Mesothelial cell of epicardium (in vitro differentiated cells): ENCODE measurements at places on chromosomes 16 and 17.

GRCh38 chr17:72022328-72023275 is 98.2 kb upstream of the SOX9 start:
- DNase-seq, result no peak

GRCh38 chr16:65684230-65684629 is 562.4 kb upstream of the CDH11 start:
- DNase-seq, result no peak

- no peak for DNase-seq
These were observed 35.7 kb downstream of the PLD6 start for GRCh38 chr17:17170346-17170985.

DNA sequence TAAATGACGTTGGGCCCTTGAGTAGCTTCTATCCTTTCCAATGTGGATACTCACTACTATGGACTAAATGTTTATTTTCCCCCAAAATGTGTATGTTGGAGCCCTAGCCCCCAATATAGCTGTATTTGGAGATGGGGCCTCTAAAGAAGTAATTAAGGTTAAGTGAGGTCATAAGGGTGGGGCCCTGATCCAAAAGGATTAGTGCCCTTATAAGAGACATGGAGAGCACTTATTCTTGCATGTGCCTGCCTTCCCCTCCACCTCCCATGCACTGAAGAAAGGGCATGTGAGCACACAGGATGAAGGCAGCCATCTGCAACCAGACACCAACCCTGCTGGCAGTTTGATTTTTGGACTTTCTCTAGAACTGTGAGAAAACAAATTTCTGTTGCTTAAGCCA is 115.7 kb upstream of the MED13 start:
- DNase-seq, result no peak

GRCh38 chr16:4477966-4478365 is 1.8 kb downstream of the HMOX2 start:
- DNase-seq, result no peak

GRCh38 chr17:61381537-61381936 is 18.1 kb upstream of the TBX2 start:
- DNase-seq, result no peak

DNA sequence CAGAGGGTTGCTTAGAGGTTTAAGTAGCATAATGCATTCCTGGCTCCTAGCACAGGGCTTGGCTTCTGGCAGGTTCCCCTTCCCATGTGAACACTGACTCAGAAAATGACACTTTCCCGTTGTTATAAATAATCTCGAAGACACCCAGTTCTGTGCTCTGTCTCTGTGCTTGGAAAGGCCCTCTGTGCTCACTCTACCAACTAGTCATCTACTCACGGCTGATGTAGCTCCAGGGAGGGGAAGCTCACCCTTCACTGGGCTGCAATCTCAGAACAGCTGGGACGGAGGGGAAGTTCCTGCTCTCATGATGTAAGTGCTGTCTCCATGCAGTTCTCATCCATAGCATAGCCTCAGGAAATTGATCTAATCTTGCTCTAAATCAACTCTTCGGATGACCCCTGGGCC is 230.5 kb upstream of the ASIC2 start:
- DNase-seq, result no peak

DNA sequence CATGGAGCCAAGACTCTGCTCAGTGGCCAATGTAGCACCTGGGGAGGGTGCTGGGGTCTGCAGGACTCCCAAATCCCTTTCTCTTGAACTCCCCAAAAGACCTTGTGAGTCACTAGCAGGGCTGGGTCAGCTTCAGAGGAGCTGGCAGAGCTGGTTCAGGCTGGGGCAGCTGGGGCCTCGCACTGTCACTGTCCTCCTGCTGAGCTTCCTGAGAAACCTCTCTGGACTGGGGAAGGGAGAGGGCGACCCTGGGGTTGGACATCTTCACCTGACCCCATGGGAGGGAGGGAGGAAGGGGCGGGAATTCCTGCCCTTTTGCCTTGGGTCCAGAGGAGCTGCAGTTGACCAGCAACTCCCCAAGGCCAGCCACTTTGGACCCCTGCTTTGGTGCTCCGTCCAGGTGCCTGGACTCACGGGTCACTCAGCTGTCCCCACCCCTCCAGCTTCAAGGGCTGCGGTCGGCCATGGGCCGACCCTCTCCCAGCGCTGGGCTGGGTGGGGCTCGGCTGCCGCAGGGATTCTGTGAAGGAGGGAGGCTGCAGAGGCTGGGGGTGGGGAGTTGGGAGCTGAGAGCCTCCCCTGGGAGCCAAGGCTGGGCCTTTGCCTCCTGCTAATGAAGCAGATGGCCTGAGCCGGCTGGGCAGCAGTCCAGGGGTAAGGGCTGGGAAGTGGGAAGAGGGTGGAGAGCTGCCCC is 9.2 kb downstream of the FMNL1 start:
- DNase-seq, result no peak

DNA sequence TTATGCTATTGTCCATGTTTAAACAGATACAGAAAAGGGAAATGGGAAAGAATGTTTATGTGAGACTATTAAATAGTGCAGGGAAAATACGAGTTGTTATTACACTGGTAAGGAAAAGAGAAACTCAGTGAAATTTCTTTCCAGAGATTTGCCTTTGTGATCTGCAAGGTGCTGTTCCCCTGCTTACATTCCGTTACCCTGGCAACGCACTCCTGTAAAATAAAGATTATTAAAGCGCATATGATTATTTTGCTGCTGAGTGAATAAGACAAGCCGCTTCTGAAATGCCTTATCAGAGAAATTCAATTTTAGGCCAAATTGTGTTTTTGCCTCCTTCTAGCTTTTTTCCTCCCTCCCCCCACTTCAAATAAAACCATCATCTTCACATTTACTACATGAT is 328.6 kb upstream of the PMFBP1 start:
- no peak for DNase-seq

DNA sequence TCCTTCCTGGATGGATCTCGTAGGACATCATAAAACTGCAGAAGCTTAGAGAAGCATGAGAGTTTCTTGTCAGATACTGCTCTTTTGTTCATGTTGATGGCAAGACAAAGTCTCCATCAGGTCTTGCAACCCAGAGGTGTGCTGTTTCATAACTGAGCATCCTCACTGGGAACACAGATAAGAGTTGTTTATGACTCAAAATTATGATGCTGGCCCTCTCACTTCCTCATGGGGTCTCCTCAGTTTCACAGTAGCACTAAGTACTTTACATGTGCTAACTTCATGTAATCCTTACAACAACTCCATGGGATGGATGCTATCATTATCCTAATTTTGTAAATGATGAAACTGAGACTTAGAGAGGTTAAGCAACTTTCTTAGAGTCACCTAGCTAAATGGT is 14.4 kb downstream of the SCPEP1 start:
- no peak for DNase-seq

DNA sequence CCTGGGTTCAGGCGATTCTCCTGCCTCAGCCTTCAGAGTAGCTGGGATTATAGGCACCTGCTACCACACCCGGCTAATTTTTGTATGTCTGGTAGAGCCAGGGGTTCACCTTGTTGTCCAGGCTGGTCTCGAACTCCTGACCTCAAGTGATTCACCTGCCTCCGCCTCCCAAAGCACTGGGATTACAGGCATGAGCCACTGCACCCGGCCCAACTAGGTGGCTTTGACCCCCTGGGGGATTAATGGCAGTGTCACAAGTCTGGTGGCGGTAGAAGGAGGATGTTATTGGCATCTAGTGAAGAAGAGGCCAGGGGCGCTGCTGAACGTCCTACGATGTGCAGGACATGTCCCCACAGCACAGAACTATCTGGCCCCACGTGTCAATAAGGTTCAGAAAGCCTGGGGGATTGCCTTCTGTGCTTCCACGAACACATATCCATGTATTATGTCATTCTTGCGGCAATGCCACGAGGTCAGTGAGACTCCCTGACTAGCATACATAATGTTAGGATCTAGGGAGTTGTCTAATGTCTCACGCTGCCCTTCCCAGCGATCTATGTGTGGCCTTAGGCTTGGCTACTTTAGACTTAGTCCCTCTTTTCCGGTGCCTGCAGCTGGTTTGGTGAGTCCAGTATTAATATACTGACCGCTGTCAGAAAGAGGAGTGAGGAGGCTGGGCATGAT is 75.8 kb downstream of the ABCC6 start:
- DNase-seq, result no peak

DNA sequence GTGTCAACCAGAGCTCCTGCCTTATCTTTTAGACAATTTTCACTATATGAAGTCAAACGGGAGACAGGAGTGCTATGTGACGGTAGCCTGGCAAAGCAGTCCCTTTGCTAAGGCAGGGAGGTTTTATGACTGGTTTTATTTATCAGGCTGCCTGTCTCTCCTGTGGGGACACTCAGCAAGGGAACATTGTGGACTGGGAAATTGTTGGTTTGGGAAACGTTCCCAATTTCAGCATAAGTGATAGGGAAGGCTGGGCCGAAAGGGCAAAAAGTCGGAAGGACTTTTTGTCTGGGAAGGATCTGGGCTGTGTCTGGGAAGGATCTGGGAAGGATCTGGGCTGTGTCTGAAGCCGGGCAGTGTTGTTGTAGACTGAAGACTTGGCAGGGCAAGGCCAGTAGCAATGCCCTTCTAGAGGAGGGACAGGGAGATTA is 211.2 kb downstream of the PARN start:
- no peak for DNase-seq

- DNase-seq, result no peak
These were observed 112.0 kb upstream of the DNAH9 start for GRCh38 chr17:11486101-11486867.

- DNase-seq, result no peak
These were observed 21.2 kb upstream of the MTSS2 start for GRCh38 chr16:70706948-70707465.

DNA sequence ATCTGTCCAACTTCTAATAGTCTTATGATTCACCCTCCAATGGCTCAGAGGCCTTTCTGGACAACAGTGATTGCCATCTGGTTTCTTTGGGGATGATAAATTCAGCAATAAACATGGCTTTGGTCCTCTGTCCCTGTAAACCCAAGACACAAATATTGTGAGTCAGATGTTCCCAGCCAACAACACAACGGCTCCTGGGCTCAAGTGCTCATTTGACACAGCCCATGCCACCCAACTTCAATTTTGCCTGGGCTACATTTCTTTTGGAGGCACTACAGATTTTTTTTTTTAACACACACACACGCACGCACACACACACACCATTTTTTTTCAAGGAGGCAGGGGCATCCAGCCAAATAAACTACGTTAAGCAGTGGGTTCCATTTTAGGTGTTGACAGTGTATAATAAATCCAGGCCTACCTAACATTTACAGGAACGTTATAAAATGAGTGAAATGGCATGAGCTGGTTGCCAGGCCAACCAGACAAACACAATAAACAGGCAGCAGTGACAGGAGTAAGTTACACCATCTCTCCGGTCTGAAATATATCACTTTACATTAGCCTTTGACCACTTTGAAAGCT is 939.9 kb upstream of the SOX9 start:
- no peak for DNase-seq

GRCh38 chr16:48187779-48188178 is 32.0 kb upstream of the ABCC12 start:
- no peak for DNase-seq

DNA sequence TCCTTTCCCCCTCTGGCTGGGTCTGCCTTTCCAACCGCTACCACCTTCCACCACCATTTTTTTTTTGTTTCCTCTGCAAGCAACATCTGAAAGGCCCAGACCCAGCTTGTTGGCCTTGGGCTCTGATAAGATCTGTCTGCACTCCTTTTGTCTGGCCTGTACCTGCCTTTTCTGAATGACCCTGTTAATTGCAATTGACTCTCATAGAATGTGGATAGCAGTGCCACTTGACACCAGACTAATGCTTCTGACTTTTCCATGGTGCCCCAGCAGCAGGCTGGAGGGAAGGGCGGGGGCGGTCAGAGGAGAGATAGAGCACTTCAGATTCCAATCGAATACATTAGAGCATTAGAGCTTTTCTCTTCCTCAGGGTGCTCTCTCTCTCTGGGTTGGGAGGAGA is 538.9 kb downstream of the WWOX start:
- DNase-seq, result no peak

DNA sequence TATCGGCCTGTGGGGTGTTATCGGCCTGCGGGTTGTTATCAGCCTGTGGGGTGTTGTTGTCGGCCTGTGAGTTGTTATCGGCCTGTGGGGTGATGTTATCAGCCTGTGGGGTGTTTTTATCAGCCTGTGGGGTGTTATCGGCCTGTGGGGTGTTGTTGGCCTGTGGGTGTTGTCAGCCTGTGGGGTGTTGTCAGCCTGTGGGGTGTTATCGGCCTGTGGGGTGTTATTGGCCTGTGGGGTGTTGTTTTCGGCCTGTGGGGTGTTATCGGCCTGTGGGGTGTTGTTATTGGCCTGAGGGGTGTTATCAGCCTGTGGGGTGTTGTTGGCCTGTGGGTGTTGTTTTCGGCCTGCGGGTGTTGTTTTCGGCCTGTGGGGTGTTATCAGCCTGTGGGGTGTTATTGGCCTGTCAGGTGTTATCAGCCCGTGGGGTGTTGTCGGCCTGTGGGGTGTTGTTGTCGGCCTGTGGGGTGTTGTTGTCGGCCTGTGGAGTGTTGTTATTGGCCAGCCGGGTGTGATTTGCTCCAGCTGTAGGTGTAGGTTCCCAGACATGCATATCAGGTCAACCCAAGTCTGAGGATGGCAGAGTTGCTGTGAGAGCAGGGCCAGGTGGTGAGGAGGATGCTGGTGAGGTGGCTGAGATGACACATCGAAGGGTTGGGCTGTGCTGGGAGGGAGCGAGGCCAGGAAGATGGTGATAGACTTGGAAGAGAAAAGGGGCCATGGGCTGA is 7.1 kb downstream of the TRARG1 start:
- no peak for DNase-seq

- no peak for DNase-seq
These were observed 34.1 kb upstream of the HELZ start for GRCh38 chr17:67279115-67279514.

GRCh38 chr17:30495586-30495985 is 18.4 kb downstream of the GOSR1 start:
- DNase-seq, result no peak

DNA sequence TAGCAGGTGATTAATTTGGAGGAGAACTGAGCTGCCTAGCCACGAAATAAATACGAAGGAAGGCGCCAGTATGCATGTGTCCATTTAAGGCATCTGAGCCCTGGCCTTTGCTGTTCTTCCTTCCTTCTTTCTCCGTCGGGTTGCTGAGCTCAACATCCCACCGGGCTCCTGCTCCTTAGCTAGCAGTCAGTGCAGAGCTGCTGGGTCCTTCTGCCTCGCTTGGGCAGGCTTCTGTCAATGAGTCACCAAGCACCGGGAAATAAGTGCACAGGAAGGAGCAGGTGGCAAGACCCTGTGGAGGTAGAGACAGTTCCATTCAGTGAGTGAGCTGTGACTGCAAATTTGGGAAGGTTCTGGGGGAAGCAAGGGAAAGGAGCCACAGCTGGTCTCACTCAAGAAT is 120.7 kb downstream of the CCDC182 start:
- DNase-seq, result no peak

DNA sequence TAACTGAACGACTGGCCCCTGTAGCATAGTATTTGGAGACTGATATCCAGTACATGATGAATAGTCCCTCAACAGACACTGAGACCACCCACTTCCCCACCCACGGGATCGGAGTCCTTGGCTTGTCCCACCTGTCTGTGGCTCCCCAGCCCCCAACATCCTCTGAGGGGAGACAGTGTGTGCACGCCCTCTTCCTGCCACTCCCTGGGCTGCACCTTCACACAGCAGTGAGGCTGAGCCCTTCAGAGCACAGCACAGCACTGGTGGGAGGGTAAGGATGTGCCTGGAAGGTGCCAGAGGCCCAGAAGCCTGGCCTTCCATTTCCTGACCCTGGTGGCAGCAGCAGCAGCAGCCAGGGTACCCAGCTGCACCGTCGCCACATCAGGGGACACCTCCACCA is 11.0 kb downstream of the DNASE1 start:
- DNase-seq, result no peak

- DNase-seq, result no peak
These were observed 74.0 kb upstream of the CREBBP start for GRCh38 chr16:3954411-3954921.
